ENCODE measurements at places on chromosomes 12 and 14.

DNA sequence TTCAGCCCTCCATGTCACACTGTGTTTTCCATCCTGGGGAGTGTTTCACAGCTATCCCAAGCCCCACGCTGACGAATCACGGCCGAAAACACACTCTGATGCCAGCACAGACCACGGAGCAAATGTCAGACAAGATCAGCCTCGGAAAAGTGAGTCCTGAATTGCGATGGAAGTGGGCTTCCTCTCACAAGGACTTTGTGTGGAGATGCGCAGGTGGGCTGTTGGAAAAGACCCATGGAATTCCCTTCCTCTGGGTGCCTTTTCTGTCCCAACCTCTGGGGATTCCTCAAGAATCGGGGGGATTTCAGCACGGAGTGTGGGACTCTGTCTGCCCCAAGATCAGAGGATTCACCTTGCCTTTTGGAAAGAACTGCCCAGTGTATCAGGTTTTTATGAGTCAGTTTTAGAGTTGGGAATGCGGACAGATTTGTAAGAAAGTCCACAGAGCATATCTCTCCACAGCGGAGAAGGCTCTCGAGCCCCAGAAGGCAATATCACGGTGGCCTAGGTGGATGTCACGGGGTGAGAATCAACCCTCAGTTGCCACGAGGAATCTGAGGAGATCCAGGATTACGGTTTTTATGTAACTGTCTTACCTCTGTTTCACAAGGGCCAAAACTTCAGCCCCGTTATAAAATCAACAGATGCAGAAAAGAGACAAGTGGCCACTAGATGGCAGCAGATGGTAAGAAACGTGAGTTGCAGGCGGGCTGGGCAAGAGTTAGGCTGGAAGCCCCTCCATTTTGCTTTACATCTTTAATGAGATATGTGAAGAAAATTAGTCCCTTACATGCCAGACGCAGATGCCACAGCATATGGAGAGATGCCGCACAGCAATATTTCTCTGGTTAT lies 201.9 kb downstream of the DAD1 start:
- DNase-seq: no peak

DNA sequence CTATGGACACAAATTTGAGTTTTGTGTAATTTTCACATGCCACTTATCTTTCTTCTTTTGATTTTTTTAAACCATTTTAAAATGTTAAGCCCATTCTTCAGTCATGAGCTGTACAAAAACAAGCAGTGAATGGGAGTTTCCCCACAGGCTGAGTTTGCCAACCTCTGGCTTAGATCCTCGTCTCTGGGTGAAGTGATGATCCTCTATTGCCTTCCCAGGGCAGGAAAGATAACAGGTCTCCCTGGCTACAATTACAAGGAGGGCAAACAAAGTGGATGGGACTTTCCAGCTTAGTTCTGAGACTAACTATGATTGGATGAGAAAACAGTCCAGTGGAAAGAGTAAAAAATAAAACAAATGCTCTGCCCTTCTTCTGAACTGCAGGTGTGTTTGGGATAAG lies 203.7 kb downstream of the SPTSSA start:
- no peak for DNase-seq

DNA sequence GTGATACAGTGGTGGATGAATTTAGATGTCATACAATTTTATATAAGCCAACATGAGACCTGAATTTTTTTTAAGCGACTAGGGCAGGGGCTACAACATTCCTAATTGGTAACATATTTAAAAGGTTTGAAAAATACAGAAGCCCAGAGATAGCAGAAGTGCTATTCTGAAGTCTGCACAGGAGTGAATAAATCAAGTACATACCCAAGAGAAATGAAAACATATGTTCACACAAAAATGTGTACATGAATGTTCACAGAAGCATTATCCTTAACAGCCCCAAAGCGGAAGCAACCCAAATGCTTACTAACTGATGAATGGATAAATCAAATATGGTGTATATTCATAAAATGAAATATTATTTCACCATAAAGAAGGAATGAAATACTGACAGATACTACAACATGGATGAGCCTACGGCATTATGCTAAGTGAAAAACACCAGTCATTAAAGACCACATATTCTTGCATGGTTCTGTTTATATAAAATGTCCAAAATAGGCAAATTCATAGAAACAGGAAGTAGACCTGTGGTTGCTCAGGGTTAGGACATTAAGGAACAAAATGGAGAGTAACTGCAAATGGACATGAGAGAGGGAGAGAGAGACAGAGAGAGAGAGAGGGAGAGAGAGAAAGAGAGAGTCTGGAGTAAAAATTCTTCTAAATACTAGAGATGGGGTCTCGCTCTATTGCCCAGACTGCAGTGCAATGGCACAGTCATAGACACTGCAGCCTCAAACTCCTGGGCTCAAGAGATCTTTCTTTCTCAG lies 28.0 kb upstream of the GXYLT1 start:
- no peak for DNase-seq

DNA sequence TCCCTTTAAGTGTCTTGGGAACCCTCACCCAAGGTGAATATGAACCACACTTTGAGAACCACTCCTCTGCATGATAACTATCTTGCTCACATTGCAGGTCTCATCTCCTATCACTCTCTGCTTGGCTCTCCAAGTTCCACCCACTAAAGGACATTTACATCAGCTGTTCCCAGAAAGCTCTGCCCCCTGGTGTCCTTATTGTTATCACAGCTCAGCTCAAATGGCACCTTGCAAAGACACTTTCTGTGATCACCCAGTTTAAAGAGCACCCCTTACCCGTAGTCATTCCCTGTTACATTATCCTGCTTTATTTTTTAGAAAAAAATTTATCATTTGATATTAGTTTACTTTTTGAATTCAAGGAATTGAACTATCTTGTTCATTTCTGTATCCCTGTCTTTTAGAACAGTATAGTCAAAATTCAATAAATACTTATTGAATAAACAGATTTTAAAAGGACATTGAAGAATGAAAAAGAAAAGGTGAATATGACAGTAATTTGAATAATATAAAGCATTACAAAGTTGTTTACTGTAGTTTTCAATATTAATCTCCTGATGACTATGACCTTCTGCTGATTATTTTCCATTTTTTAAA lies 20.5 kb upstream of the GUCY2C start:
- DNase-seq: peak; percentile 36

GRCh38 chr14:51041883-51042282 lies 53.0 kb downstream of the TRIM9 start:
- DNase-seq: no peak

GRCh38 chr12:5648692-5649359 lies 216.9 kb downstream of the NTF3 start:
- no peak for DNase-seq

GRCh38 chr12:49831717-49832116 lies 3.5 kb upstream of the NCKAP5L start:
- no peak for DNase-seq

DNA sequence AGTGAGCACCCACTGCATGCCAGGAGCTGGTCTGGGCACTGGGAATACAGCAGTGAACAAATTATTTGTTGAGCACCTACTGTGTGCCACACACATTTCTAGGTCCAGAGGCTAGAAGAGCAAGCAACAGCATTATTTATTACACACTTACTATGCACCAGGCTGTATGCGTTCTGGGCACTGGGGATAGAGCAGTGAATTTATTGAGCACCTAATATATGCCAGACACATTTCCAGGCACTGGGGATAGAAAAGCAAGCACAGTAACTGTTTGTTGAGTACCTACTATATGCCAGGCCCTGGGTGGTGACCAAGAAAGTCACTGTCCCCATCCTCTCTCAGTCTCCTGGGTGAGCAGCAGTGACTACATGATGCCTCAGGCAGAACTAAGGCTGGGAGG lies 107.5 kb upstream of the NCOR2 start:
- DNase-seq: no peak

GRCh38 chr12:67843257-67843656 lies 146.0 kb upstream of the IFNG-AS1 start:
- DNase-seq: no peak

GRCh38 chr12:109879351-109880042 lies 844 bp downstream of the GLTP start:
- no peak for DNase-seq

DNA sequence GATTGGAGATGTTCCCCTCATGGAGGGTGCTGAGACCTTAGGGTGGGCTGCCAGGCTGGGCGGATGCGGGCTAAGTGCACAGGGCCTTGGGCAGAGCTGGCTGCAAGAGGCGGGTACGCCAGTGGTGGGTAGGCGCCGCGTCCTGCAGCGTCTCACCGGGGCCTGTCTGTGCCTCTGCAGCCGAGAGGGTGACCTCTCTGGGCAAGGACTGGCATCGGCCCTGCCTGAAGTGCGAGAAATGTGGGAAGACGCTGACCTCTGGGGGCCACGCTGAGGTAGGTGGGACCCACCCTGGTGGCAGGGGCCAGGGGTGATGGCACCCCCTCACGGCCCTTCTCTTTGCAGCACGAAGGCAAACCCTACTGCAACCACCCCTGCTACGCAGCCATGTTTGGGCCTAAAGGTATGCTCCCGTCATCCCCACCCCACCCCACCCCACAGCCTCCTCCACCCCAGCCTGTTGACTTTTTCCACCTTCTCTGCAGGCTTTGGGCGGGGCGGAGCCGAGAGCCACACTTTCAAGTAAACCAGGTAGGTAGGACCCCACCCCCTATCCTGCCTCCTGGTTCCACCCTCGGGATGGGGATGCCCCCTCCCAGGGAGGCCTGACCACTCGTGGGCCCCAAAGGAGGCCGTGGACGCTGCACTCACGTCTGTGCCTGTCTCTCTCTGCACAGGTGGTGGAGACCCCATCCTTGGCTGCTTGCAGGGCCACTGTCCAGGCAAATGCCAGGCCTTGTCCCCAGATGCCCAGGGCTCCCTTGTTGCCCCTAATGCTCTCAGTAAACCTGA lies 1.5 kb downstream of the CRIP1 start:
- DNase-seq: peak; percentile 63

- no peak for DNase-seq
Measured at GRCh38 chr12:101954676-101955075, 77.3 kb downstream of the DRAM1 start.

- no peak for DNase-seq
Measured at GRCh38 chr12:113788020-113788856, 177.9 kb downstream of the RBM19 start.

GRCh38 chr12:55019784-55020183 lies at the start of gene NEUROD4:
Gene NEUROD4 (plus strand): TSS chr12:55019974. CDS start chr12:55026440, 6,466 bp downstream.
- no peak for DNase-seq
